ENCODE measurements at places on chromosomes 5 and 9.

DNA sequence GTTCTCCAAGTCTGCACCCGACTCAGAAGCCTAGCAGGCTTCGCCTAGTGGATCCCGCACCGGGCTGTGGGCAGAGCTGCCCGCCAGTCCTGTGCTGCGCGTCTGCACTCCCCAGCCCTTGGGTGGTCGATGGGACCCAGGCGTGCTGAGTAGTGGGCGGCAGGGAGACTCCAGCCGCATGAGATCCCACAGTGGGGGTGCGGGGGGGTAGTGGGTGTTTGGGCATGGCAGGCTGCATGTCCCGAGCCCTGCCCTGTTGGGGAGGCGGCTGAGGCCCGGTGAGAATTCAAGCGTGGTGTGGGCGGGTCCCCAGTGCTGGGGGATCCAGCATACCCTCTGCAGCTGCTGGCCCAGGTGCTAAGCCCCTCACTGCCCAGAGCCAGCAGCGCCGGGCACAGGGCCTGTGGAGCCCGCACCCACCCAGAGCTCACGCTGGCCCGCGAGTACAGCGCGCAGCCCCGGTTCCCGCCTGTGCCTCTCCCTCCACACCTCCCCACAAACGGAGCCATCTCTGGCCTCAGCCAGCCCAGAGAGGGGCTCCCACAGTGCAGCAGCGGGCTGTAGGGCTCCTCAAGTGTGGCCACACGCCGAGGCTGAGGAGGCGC is 53.9 kb upstream of the BNC2 start:
- no peak for DNase-seq

DNA sequence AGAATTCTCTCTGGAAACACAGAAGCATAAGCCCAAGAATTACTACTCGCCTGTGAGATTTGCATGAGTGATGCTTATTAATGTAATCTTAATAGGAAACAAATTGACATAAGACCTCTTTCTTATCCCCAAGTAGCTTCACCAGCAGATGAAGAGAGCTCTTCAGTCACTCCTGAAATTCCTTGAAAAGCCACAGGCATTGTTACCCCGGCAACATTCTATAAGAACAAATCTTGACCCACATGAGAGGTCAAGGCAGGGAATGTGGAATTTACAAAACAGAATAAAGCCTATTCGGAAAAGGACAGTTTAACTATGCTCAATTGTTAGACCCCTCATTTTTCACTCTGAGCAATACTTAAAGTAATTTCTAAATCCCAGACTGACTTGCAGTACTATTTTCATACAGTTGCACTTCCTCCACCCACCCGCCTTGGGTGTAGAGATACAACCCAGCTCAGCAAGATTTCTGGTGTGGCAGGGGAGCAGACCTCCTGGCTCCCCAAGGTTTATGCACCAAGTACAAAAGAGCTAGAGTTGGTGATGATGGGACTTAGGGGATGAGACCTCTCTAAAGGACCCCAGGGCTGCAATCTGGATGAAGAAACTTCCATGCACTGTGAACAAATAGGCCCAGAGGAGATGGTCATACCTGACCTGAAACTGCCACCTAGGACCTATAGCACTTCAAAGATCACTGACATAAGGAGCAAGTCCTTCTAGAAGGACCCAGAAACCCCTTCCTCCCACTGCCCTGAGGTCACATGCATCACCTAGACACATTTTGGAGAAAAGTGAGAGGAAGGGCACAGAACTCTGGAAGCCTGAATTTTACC is 242.1 kb downstream of the ZNF608 start:
- DNase-seq: no peak

DNA sequence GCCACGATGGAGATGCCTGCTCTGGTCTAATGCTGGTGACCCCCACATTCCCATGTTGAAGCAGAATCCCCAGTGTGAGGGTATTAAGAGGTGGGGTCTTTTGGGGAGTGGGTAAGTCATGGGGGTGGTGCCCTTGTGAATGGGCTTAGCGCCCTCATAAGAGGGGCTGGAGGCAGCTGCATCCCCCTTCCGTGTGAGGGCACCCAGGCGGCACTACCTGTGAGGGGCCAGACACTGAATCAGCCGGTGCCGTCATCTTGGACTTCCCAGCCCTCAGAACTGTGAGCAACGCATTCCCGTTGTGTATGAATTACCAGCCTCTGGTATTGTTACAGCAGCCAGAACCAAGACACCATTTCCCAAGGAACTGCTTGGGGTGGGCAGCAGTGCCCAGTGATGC is 27.0 kb upstream of the RNF130 start:
- no peak for DNase-seq

GRCh38 chr5:59569608-59570334 is 323.8 kb downstream of the PDE4D start:
- no peak for DNase-seq

DNA sequence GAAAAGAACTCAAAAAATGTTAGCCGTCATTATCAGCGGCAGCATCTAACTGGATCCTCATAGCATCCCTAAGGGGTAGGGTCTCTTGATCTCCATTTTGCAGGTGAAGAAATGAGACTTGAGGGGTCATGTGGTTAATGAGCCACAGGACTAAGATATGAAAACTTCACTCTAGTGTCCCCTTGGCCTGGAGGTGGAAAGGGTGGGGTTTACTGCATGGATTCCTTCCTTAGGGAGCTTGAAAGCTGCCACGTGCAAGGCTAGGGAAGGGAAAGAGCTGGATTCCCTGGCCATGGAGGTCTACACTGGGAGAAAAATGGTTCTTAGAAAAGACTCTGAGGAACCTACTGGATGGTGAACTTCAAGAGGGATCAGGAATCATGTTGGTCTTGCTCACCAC is 107.9 kb downstream of the SPRY4 start:
- no peak for DNase-seq

GRCh38 chr5:38466424-38467189 is 89.8 kb downstream of the LIFR start:
- DNase-seq: no peak

DNA sequence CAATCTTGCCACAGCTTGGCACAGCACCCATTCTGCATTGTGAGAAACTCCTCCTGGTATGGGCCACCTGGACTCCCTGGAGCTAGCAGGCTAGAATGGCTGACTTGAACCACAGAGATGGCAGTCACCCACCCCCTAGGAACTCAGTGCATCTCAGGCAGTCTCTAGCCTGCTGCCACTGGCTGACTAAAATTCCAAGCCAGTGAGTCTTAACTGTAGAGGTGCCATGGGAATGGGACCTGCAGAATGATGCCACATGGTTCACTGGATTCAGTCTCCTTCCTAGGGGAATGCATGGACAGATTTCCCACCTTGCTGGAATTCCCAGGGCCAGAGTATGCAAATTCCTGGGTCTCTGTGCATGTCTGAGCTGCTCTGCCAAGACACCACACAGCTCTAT is 382.9 kb downstream of the MAN2A1 start:
- no peak for DNase-seq

GRCh38 chr5:111337688-111338087 is 113.5 kb downstream of the CAMK4 start:
- no peak for DNase-seq

DNA sequence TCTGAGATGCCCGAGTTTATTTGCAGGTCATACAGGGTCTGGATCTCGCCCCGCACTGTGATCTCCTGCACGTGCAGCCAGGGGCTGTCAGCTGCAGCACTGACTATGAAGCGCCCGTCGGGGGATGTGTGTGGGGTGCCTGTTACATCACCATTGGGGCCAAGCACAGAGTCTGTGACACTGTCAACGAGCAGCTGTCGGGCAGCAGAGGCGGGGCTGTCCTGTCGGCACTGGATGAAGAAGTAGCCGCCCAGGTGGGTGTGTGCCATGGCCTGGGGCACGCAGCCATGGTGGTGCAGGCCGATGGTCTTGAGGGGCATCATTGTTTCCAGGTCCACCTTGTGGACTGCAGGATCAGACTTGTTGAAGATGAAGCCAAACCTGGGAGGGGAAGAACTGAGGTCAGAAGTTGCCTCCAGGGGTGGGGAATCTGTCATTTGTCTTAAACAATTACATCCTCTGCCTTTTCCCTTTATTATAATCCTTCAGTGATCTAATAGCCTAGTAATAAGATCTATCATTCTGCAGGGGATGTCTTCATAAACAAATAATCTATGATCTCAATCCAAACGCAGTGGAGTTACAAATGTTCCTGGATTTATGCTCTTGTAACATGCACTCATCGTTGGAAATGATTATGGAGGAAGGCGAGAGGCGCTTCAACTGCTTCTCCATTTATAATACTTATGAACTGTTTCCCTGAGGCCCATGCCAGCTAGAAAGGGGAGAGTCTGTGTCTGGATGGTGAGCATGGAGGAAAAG is 147.8 kb downstream of the HSPA4 start:
- DNase-seq: no peak

- no peak for DNase-seq
Measured at GRCh38 chr9:116605904-116606341, 81.2 kb upstream of the TRIM32 start.

GRCh38 chr9:35026671-35027070 is 37.1 kb downstream of the DNAJB5 start:
- DNase-seq: no peak

- no peak for DNase-seq
Measured at GRCh38 chr5:156328766-156329165, 1.8 kb downstream of the SGCD start.

DNA sequence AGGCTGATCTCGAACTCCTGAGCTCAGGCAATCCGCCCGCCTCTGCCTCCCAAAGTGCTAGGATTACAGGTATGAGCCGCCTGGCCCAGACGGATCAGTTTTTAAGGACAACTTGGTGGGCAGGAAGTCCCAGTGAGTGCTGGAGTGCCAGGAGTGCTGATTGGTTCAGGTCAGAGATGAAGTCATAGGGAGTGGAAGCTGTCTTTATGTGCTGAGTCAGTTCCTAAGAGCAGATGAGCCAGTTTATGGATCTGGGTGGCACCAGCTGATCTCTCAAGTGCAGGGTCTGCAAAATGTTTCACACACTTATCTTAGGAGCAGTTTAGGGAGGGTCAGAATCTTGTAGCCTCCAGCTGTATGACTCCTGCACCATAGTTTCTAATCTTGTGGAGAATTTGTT is 292.1 kb upstream of the ELAVL2 start:
- no peak for DNase-seq

DNA sequence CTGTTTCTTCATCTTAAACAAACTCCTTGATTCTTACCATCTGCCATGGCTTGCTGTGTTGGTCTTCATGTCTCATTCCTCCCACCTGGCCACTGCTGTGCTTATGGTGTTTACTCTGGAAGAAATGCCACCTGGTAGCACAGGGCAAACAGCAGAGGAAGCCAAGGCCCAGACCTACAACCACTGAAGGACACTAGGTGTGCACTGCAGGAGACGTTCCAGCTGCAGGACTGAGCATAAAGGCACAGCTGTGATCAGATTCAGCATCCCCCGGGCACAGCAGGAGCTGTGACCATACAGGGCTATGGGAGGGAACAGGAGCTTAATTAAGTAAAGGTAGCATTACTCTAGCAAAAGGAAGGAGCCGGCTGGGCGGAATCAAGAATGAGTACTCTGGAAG is 12.6 kb upstream of the GNAQ start:
- no peak for DNase-seq

DNA sequence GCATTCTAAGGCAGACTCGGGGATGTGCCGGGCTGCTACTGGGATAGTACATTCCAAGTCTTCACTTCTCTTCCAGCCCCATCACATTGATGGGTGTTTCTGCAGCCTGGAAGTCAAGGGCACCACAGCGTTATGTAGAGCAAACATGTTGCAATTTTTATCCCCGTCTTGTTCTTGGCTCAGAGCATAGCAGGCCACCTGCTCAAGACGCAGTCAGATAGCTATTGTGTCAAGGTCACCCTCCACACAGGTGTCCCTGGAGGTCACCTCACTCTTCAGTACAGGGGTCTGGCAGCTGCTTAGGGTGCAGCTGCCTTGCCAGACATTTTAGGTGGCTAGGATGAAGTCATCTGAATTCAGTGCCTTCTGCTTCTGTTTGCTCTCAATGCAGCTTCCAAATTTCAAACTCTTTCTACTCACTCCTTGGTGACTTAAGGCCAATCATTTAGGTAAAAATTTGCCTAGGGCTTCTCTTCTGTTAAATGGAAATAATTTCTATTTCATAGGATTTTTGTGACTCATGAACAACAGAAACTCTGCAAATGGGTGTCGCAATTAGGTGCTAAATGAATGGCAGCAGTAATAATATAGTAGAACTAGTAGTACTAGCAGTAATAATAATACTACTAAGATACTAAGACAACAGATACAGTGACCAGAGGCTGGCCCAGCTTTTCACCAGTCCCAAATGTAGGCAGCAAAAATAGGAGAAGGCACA is 24.3 kb downstream of the KCNV2 start:
- DNase-seq: no peak

GRCh38 chr9:121972501-121972981 is 120.6 kb downstream of the TTLL11 start:
- no peak for DNase-seq

DNA sequence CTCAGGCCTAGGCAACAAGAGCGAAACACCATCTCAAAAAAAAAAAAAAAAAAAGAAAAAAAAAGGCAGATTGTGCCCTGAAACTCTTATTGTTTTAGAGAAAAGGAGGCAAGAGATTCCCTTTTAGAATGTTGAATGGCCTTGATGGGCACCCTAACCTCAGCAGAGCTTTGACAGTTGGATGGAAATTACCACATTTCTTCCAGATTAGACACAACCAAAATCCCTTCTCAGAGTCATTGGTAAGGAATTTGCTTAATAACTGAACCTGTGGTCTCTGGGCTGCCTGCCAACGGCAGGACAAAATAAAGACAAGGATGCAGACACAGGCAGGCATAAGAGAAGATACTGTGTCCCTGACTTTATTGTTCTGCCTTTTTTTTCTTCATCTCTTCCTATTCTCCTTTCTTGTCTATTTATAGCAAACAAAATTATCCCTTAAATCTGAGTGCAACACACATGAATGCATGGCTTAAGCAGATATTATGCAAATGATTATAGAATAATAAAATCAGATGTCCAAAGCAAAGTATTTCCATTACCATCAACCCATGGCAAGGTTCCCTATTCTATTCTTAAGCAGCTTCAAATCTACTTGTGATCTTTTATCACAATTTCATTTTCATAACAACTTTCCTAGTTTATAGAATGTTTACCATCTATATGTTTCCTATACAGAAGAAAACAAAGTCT is 37.3 kb upstream of the TRIO start:
- peak; percentile 99 for DNase-seq

GRCh38 chr9:127779136-127779981 is 893 bp upstream of the SH2D3C start:
- no peak for DNase-seq

DNA sequence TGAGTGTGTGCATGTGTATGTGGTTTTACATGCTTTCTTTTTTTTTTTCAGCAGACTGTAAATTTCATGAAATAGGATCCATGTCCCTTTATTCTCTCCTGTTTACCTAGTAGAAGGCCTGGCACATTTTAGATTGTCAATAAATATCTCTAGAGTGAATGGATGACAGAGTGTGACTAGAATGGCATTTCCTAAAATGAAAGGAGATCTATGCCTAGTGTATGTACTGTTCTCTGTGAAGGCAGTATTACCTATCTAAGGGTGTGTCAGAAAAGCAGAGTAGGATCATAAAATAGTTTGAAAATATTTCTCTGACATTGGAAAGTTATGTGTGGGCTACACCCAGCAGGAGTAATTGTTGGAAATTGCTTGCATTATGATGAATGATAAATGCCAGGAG is 1876.0 kb upstream of the C9orf72 start:
- DNase-seq: no peak
